Mucosa of gallbladder (tissue), 1 donor: ENCODE measurements at places on chromosomes 16 and 17. TPM values are rescaled to one million over a fixed set of nuclear protein-coding genes. Genes with fewer than 3 reads are reported as not detected.

- no peak for DNase-seq
Observed at GRCh38 chr17:74015990-74016389, 187.5 kb upstream of the RPL38 start.

DNA sequence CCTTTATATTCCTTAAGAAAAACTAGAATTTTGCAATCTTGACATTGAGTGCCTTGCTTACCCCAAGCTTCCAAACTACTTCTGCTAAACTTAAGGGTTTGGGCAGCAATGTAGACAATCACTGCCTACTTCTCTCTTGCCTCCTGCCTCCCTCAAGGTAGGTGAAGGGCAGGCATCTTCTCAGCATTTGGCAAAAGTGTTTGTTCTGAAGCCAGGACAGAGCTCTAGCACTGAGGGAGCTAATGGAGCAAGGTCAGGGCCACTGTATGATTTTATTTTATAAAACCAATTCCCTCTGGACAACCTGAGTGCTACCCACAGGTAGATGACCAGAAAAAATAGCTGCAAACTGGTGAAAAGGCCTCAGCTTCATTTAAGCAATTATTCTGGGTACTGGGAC, 111.8 kb downstream of the IRX3 start:
- no peak for DNase-seq

DNA sequence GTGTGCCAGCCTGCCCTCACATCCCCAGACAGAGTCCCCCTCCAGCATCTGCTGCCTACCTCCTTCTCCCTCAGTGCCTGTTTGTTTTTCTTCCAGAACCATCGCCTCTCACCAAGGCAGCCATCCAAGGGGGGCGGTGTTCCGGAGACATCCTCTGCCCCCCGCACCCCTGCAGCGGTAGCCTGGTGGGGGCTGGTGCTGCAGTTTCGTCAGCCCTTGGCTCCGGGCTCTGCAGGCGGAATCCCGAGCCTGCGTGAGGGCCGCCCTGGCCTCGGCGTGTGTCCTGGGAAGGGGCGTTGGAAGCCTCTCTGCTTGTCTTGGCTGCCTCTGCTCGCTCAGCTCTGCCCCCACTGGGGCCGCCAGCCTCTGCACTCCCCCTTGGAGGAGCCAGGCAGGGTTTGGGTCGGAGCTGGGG, 126.0 kb upstream of the CIBAR2 start:
- peak; percentile 68 for DNase-seq

DNA sequence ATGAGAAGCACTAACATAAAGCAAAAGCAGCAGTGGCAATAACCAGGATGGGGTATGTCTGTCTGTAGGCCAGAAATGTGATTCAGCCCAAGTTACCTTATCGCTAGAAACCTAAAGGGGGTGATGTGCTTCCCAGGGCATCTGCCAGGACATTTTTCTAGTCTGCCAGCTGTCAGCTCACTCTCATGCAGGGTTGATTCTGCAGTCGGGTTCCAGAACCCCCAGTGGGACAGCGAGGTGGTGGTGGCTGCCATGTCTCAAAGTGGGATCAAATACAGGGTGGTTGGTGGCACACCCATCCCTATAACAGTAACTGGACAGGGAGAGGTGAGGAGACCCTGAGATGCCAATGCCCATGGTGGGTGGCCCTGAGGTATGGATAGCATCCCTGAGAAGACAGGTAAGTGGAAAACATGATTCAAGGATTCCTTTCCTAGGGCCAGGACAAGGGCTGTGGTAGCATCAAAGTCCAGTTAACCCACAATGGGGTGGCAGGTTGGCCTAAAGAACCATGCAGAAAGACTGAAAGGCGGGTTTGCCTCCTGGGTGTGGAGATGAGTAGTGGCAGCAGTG, 84.3 kb downstream of the TNFRSF13B start:
- DNase-seq, result no peak

The KRT40 gene
- total RNA-seq, result not detected

DNA sequence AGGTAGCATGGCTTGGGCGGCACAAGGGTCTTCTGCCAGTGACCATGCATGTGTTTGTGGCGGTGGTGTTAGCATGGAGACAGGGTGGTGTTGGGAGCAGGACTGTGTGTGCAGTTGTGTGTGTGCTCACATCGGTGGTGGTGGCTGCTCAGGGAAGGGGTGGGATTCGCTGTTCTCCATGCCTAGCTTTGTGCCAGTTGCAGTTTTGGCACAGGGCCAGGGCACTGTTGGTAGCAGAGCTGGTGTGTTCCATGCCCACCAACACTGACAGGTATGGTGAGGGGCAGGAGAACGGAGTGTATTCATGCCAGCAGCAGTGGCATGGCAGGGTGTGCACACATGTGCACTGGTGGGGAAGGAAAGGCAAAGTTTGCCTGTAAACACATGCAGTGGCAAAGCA, 77.3 kb upstream of the TEKT1 start:
- no peak for DNase-seq

The TK1 gene
- total RNA-seq, result 4.6 TPM

DNA sequence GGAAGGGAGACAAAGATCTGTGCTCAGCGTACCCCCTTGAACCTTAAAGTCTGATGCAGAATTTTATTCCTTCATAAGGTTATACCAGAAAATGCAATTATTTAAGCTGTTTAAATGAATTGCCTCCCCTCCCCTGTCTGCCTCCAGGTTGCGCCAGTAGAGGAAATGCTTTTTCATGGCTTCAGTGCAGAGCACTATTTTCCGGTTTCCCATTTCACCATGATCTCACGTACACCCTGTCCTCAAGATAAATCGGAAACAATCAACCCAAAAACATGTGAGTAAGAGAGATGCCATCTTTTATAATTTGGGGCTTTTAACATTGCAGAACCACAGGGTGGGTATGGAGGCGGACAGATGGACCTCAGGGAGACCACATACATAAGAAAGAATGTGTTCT, 15.5 kb downstream of the IQCK start:
- no peak for DNase-seq

The QPRT gene
- total RNA-seq, result 17.2 TPM

- DNase-seq, result no peak
Observed at GRCh38 chr16:9170470-9170869, 79.0 kb downstream of the HAPSTR1 start.

DNA sequence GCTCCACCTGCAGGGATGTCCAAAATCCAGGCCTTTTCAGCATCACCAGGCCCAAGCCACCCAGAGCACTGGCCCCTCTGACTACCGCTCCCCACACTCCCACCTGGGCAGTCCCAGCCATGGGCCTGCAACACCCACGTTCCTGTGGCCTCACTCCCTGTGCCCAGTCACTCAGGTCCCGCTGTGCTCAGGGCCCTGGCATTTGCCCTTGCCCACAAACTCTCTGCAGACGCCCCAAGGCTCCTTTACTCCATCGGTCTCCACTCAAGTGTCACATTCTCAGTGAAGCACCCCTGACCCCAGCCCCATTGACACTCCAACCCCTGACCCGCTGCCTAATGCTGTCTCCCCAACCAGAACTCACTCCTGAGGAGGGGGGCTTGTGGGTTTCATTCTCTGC, 23.6 kb downstream of the MPG start:
- DNase-seq, result no peak
